ENCODE measurements at places on chromosomes 6 and 20.

DNA sequence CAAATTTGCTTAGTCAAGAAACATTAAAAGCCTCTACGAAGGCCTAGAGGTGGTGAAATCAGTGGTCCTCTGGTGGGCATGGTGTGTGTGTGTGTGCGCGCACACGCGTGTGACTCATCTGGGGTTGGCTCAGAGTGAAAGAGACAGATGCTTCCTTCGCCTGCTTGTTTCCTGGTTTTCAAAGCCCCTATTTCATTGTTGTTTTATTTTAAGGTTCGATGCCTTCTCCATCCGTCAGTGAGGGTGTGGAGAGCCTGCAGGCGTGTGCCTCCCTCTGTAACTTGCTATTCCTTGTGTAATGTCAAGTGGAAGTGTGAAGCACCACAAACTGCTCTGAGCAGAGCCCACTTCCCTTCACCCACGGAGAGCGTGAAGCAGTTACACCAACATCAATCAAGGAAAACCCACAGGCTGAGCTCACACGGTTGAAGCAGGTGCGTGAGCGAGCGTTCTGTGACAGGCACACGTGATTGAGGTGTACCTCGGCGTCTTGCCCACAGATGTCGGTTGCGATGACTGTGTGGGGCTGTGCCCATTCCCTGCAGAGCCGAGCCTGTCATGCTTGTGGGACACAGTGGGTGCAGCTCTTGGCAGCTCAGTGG, 233.9 kb downstream of the PRL start:
- DNase-seq: peak; percentile 86

GRCh38 chr20:57856658-57857057, 146.8 kb upstream of the PMEPA1 start:
- no peak for DNase-seq

GRCh38 chr20:11952639-11953038, 34.9 kb downstream of the BTBD3 start:
- no peak for DNase-seq

DNA sequence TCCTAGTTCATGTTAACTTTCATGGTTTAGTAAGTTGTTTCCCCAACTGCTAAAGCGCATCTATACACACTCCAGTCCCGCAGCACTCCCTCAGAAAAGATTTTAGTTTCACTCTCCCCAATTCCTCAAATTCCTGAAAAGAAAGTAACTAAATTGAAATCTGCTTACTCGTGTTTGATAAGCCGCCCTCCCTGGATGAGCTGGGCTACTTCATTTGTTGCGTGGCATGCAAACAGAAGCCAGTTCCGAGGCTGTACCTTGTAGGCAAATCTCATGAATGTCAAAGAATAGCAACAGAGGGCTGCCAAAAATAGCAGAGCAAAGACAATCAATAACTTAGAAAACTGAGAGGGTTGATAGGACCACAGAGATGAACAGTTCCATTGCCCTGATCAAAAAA, 16.9 kb downstream of the MPC1 start:
- DNase-seq: no peak

DNA sequence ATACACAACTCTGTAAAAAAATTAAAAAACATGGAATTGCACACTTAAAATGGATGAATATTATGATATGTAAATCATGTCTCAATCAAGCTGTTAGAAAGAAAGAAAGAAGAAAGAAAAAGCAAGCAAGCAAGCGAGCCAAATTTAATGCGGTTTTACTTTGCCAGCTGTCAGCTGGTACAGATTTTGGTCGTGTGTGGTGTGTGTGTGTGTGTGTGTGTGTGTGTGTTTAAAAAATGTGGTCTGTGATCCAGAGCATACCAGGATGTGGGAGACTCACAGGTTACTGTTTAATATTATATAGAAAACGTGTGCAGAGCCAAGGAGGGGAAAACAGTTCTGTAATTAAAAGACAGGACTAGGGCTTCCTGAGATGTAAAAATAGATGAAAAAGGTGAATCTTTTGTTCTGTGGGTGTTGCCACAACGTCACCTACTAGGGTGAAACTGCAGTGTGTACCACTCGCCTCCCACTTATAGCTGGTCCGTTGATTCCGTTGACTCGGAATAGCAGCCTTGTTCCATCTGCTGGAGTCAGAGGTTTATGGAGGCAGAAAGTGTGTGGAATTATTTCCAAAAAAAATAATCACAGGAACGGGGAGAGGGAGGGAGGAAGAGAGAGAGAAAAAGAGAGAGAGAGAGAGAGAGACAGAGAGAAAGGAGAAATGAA, 197.7 kb downstream of the BCAS1 start:
- peak; percentile 72 for DNase-seq

DNA sequence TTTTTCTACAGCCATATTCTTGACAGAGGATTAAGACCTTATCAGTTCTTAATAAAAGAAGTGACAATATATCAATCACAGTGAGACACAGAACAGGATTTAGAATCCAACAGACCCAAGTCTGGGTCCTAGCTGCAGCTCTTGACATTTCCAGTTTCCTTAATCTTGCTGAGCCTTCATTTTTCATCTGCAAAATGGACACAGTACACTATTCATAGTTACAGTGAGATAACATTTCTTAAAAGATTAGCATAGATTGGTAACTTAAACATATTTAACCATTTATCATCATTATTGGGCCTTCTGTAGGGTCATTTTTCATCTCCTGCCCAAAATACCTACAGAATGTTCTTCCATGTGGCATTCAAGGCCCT, 45.6 kb downstream of the FKBP5 start:
- no peak for DNase-seq

- no peak for DNase-seq
Observed at GRCh38 chr6:118553132-118553531, 5.0 kb downstream of the PLN start.

- DNase-seq: no peak
Observed at GRCh38 chr6:92243315-92243714, 1176.0 kb downstream of the EPHA7 start.

GRCh38 chr6:56706981-56707726, 64.5 kb upstream of the DST start:
- DNase-seq: no peak
